ENCODE measurements at places on chromosomes 7 and 10. TPM values are rescaled to one million over a fixed set of nuclear protein-coding genes. Genes with fewer than 3 reads are reported as not detected.
A peak's percentile ranks its signal among the peaks of the same experiment; 100 is the strongest.

GRCh38 chr10:119439922-119440321, 102.6 kb downstream of the RGS10 start:
- H3K27me3 ChIP-seq, result peaks cover 4% of the 10 kb centered on the region
- DNase-seq, result no peak
- peaks cover 24% of the 10 kb centered on the region for H3K36me3 ChIP-seq
- no peak overlapping the region for H3K4me3 ChIP-seq
- peaks cover 17% of the 10 kb centered on the region for H3K4me1 ChIP-seq

GRCh38 chr7:22726345-22726906, 574 bp upstream of the IL6 start:
- H3K27ac ChIP-seq, result no peak overlapping the region
- peaks cover 1% of the 10 kb centered on the region for H3K4me1 ChIP-seq
- H3K36me3 ChIP-seq, result no peaks in the 10 kb centered on the region
- DNase-seq, result peak; percentile 30
- H3K27me3 ChIP-seq, result peaks cover 3% of the 10 kb centered on the region
- no peak overlapping the region for H3K4me3 ChIP-seq

GRCh38 chr7:150753826-150754603, 16.8 kb downstream of the GIMAP5 start:
- no peaks in the 10 kb centered on the region for H3K36me3 ChIP-seq
- H3K27ac ChIP-seq, result no peak overlapping the region
- peaks cover 10% of the 10 kb centered on the region for H3K27me3 ChIP-seq
- H3K4me1 ChIP-seq, result no peaks in the 10 kb centered on the region

Gene TSPAN15
- 49.8 TPM for total RNA-seq

DNA sequence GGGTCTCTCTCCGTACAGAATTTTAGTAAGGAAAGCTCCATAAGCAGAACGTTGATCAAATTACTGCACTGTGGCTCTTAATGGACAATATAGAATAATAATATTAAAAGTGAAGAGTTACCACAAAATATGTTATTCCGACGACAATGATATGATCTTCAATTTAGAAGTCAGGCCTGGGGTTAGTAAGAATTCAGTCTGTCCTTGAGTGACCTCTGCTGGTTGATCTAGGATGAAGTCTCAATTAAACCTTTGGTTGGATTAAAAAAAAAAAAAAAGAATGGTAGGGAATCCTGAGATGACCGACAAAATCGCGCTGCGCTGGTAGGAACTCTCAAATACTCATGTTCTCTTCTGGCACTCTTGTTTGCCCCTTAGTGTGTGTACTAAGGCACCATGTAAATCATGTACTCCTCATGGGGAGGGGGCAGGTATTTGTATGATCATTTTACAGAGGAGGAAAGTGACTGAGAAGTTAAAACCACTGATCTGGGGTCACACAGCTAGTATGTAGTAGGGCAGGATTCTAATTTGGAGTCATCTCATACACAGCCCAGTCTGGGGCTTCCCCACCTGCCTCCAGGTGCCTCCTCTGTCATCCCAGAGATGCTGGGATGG, 161.3 kb upstream of the NPVF start:
- H3K36me3 ChIP-seq, result no peaks in the 10 kb centered on the region
- H3K27me3 ChIP-seq, result no peaks in the 10 kb centered on the region
- no peak for DNase-seq
- no peak overlapping the region for H3K4me3 ChIP-seq
- H3K27ac ChIP-seq, result no peak overlapping the region
- H3K4me1 ChIP-seq, result peaks cover 20% of the 10 kb centered on the region

DNA sequence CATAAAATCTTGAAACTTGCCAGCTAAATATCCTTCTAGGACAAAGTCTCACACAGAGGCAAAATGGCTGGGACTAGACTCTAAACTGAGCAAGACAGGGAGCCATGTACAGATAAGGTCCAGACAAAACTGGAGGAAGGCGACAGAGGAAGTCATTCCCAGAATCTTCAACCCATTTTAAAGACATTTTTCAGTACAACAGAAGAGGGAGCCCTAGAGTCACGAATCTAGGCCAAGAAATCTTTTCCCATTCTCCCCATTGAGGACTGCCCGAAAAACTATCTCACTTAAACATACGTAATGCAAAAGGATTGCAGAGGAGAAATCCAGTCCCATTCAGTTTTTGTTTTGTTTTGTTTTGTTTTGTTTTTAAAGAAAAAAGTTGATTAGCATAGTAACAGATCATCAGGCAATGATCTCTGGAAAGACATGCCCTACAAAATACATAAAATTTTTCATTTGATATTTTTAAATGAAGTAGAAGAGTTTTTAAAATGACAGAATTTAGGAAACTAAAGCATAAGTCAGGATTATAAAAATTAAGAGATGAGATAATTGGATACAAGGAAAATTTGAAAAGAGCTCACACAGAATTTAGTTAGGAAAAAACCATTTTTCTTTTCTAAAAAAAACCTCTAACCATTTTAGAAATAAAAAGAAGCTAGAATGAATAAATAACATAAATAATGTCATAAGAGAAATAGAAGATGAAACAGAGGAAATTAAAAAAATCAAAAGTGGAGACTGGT, 16.9 kb upstream of the PRF1 start:
- peaks cover 1% of the 10 kb centered on the region for H3K27me3 ChIP-seq
- peaks cover 13% of the 10 kb centered on the region for H3K36me3 ChIP-seq
- DNase-seq, result no peak
- no peak overlapping the region for H3K27ac ChIP-seq
- H3K4me3 ChIP-seq, result no peak overlapping the region
- peaks cover 3% of the 10 kb centered on the region for H3K4me1 ChIP-seq

DNA sequence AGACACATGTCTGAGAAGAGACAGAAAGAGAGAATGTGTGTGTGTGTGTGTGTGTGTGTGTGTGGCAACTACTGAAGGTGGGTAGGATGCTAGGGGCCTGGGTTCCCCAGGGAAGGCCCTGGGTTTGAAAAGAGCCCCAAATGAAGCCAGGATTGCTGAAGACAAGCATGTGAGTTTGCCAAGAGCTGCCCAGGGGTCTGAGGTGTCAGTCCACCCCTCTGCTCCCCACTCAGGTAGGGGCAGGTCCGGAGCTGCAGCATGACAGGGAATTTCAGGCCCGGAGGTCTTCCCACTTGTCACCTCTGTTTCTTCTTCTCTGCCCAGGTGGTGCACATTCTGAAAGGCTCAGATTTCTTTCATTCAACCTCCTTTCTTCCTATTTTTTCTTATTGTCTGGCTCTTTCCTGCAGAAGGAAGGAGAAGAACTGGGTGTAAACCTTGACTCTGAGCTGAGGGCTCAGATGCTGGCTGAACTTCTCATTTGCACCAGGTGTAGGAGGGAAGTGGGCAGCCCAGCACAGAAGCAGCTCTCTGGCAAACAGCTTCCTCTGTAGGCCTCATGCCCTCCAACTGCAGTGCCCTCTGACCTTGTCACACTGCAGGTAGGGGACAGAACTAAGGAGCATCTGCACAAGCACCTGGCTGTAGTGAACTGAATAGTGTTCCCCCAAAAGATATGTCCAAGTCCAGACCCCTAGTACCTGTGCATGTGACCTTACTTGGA, 79.6 kb upstream of the LRRC4 start:
- peaks cover 11% of the 10 kb centered on the region for H3K4me1 ChIP-seq
- no peak for DNase-seq
- H3K27me3 ChIP-seq, result peaks cover 10% of the 10 kb centered on the region
- H3K36me3 ChIP-seq, result peaks cover 4% of the 10 kb centered on the region

DNA sequence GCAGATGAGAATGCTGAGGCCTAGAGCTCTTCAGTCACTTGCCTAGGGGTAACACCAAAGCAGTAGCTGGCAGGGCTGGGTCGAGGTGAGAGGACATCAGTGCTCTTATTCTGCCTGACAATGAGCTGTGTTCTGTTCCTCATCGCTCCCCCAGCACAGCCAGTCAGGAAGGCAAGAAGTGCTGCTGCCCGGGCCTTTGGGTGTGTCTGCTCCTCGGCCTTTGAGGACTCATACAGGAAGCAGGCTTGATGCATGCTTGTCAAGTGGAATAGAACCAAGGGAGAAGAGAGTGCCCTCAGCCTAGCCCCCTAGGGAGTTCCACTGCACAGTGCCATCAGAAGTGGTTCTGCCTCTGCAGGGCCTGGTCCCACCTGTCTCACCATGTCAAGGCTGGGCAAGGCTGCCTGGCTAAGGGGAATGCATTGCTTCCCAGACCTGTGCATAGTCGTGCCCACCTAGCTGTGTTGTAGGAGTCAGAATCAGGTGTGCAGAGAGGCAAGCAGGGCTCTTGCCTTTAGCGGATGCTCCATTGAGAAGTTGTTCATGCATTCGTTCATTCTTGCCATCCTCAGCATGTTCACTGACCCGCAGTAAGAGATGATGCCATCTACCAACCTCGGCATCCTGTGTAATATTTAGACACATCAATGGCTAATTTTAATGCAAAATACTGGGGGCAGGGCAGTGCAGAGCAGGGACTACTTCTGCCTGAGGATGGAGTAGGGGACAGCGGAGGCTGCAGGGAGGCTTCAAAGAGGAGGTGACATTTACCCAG, 156.6 kb downstream of the RPS24 start:
- H3K4me3 ChIP-seq, result no peak overlapping the region
- H3K27ac ChIP-seq, result no peak overlapping the region
- H3K27me3 ChIP-seq, result no peaks in the 10 kb centered on the region
- H3K36me3 ChIP-seq, result no peaks in the 10 kb centered on the region

GRCh38 chr7:92282221-92282814, 36.5 kb downstream of the ANKIB1 start:
- DNase-seq, result no peak
- peaks cover 2% of the 10 kb centered on the region for H3K4me1 ChIP-seq
- no peaks in the 10 kb centered on the region for H3K36me3 ChIP-seq
- H3K4me3 ChIP-seq, result no peak overlapping the region
- no peak overlapping the region for H3K27ac ChIP-seq

DNA sequence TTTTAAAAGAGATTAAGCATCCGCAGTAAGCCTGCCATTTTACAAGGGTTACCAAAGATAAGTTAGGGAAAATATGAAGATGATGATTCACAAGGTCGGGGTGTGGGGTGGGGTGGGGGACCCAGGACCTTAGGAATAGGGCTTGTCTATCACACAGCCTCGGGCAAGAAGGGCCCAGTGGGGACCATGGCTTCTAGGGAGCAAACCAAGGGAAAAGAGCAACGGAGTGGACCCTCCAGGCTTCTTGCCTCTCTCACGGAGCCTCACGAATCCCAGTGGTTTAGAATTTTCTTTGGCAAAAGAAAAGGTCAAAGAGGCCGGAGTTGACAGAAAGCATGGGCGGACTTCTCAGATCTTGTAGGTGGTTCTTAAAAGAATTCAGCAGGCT, 1.3 kb downstream of the PRKCQ start:
- peaks cover 2% of the 10 kb centered on the region for H3K27me3 ChIP-seq
- no peak for DNase-seq
- peaks cover 13% of the 10 kb centered on the region for H3K4me1 ChIP-seq
- H3K4me3 ChIP-seq, result peak overlapping the region; percentile 77
- H3K36me3 ChIP-seq, result no peaks in the 10 kb centered on the region

GRCh38 chr7:130897515-130898419, 163.8 kb upstream of the KLF14 start:
- H3K27me3 ChIP-seq, result peaks cover 4% of the 10 kb centered on the region
- H3K4me1 ChIP-seq, result peaks cover 23% of the 10 kb centered on the region
- H3K4me3 ChIP-seq, result no peak overlapping the region
- peaks cover 7% of the 10 kb centered on the region for H3K36me3 ChIP-seq

DNA sequence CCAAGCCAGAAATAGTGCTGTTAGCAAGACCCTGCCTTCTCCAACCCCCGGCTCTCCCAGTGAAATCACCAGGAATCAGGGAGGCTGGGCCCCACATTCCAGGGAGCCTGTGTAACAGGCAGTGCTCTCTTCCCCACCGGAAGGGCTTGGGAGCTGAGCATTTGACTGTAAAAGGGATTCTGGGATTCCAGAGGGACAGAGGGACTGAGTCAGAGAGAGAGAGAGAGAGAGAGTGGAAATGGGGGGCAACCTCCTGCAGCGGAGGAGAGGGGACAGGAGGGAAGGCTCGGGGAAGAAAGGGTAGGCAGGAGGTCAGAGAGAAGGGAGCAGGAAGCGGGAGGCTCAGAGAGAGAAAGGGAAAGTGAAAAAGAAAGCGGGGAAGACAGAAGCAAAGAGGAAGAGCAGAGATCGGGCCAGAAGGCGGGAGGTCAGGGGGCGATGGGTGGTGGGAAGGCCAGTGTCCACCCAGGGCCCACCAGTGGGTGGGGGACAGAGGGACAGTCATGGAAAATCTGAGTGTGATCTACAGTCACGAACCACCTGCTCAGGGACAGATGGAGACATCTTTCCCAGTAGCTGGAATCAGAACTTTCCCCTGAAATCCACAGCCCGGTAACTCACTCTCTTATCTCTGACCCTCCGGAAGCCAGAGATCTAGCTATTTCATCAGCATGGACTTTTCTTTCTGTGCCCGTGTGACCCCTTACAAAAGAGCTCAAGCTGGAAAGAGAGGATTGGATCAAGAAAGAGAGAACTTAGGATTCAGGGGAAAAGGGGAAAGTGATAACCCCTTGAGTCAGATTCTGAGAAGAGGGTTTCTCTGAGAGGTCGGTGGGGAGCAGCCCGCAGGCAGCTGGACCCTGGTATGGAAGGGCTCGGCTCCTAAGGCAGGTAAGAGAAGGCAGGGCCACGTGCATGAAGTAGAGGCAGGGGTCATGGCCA, 4.6 kb upstream of the SERPINE1 start:
- no peaks in the 10 kb centered on the region for H3K36me3 ChIP-seq
- H3K4me3 ChIP-seq, result no peak overlapping the region
- peaks cover 8% of the 10 kb centered on the region for H3K4me1 ChIP-seq
- H3K27ac ChIP-seq, result no peak overlapping the region
- no peak for DNase-seq
- H3K27me3 ChIP-seq, result peaks cover 5% of the 10 kb centered on the region

GRCh38 chr10:103842605-103843004, 12.8 kb downstream of the SH3PXD2A start:
- DNase-seq, result no peak
- peaks cover 2% of the 10 kb centered on the region for H3K27me3 ChIP-seq
- no peak overlapping the region for H3K27ac ChIP-seq

Gene CARD11
- 1.4 TPM for total RNA-seq

Gene DNAH11
- 0.22 TPM for total RNA-seq

- peak; percentile 16 for DNase-seq
- H3K4me3 ChIP-seq, result no peak overlapping the region
- peak overlapping the region; percentile 34 for H3K27ac ChIP-seq
- H3K27me3 ChIP-seq, result no peaks in the 10 kb centered on the region
- peaks cover 17% of the 10 kb centered on the region for H3K36me3 ChIP-seq
Observed at GRCh38 chr10:68010426-68010940, 64.6 kb downstream of the HERC4 start.

Gene MMP21
- total RNA-seq, result not detected

DNA sequence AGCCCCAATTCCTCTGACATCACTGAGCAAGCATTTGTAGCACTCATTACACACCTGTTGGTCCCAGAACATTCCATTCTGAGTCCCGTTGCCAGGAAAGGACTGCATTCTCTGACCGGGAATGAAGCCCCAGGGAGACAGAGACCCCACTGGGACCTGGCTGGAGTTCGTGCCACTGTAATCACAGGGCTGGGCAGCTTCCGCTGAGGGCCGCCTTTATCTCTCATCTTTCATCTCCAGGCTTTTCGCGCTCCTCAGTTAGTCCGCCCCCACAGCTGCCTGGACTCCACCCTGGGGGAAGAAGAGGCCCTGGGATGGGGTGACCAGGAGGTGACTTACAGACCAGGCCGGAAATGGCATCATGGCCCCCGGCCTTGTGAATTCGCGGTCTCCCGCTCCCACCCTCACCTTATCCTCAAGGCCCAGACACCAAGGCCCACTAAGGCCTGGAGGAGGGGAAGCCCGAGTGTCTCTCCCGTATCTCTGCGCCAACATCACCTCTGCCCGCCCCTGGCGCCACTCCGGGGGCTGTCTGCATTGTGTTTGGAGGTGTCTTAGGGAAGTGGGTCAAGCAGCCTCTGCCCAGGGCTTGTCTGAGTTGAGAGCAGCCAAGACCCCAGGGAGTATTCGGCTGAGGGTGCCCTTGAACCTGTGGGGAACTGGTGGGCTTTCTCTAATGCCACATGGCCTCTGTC, 75.4 kb downstream of the PROSER2 start:
- no peak for DNase-seq
- peaks cover 2% of the 10 kb centered on the region for H3K27me3 ChIP-seq
- no peak overlapping the region for H3K4me3 ChIP-seq
- no peaks in the 10 kb centered on the region for H3K4me1 ChIP-seq
- no peaks in the 10 kb centered on the region for H3K36me3 ChIP-seq

Gene TRIM74
- 2.9 TPM for total RNA-seq
